AG09309 (cell line): ENCODE measurements at places on chromosomes 13 and 19.

- DNase-seq: no peak
These were observed 1815.5 kb downstream of the SLITRK5 start for GRCh38 chr13:89486709-89487108.

DNA sequence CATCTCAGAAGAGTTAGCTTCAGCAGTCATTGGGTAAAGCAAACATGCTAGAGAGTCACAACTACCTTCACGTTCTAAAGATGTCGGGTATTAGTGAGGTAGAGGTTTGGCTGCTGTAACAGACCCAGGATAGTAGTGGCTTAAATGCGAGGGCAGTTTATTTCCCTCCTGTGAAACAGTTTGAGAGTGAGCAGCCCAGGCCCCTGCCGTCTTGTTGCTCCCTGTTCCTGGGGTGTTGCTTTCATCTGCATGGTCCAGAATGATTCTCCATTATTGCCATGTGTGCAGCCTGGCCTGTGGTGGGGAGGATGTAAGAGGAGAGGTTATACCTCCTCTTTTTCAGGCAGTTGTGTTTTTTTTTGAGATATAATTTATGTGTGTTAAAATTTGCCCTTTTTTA lies 63.7 kb downstream of the SIPA1L3 start:
- DNase-seq: no peak

GRCh38 chr13:73055813-73056564 lies 2.8 kb upstream of the KLF5 start:
- DNase-seq: peak; percentile 61

GRCh38 chr19:1074544-1075283 lies 7.7 kb downstream of the ARHGAP45 start:
- DNase-seq: no peak

GRCh38 chr13:81602241-81602640 lies 1261.3 kb upstream of the SPRY2 start:
- no peak for DNase-seq

GRCh38 chr19:19563348-19563848 lies 25.3 kb downstream of the CILP2 start:
- no peak for DNase-seq

DNA sequence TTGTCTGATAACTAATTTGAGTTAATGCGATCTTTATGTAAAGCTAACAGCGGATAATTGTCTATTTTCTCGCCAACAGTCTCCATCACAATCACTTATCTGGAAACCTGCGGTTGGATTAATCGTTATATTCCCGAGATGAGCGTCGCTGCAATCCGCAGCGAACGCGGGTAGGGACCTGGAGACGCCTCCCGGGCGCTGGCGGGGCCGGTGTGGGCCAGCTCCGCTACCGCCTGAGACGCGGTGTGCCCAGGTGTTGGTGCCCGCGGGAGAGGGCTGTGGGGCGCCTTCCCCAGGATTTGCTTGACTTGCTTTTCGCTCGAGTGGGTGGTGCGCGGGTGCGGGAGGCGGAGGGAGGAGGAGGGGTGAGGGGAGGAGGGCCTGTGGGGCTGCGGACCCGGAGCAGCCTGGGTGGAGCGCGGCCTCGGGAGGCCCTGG lies 38.3 kb downstream of the SOX1 start:
- no peak for DNase-seq

- DNase-seq: peak; percentile 34
These were observed 464.8 kb downstream of the COG6 start for GRCh38 chr13:40120288-40120687.

DNA sequence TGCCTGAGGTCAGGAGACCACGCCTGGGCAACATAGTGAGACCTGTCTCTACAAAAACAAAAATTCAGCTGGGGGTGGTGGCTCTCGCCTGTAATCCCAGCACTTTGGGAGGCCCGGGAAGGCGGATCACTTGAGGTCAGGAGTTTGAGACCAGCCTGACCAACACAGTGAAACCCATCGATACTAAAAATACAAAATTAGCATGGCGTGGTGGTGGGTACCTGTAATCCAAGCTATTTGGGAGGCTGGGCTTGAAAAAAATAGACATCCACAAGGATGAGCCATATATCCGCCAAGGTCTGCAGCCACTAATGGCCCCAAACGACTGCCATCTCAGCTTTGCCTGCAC lies 3.1 kb downstream of the RPS16 start:
- no peak for DNase-seq

DNA sequence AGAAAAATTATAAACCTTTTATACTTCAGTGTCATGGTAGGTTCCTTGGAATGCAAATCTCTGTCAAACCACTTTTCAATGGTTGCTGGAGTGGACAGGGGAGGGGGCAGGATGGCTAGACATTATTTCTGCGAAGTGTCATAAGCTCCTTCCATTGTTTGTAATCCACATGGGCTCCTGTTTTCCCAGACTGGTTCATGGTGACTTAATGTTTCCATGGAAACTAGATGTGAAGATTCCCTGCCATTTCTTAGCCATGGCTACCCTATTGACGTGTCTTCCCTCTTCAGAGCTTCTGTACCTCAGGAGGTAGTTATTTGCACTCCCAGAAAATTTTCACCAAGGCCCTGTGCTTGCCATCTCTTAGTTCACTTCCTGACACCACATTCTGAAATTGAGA lies 95.3 kb downstream of the UFM1 start:
- no peak for DNase-seq

DNA sequence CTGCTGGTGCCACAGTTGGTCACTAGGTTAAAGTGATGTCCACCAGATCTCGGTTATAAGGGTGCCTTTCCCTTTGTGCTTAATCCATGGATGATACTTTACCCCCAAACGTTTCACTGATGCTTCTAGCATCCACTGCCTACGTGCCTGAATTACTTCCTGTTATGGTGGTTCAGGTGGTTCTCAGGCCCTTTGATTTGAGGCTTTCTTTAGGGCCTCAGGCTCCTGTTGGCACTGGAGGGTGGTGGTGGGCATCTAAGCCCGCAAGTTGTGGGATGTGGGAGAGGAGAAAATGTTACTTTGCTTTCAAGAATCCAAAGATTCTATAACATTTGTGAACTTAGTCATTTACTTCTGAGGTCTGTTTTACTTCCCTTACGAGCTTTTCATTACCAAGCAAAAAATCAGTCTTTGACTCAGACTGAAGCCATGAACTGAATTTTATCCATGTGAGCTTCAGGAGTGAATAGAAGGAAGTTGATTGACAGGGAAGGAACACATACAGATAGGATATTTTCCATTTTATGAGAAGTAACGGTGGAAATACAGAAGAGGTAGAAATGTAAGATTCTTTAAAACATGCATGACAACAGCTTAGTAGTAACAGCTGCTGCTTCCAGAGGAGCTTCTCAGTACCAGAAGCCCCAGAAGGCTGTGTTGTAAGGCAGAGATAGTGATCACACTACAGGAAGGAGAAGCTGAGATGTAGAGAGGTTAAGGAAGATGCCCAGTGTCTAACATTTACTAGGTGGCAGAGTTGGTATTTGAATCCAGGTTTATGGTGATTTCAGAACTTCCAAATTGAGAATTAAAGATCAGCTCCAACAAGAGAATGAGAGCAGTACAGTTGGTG lies 65.0 kb downstream of the ARHGEF7 start:
- DNase-seq: no peak

- no peak for DNase-seq
These were observed 78.8 kb upstream of the TMTC4 start for GRCh38 chr13:100753376-100753775.

DNA sequence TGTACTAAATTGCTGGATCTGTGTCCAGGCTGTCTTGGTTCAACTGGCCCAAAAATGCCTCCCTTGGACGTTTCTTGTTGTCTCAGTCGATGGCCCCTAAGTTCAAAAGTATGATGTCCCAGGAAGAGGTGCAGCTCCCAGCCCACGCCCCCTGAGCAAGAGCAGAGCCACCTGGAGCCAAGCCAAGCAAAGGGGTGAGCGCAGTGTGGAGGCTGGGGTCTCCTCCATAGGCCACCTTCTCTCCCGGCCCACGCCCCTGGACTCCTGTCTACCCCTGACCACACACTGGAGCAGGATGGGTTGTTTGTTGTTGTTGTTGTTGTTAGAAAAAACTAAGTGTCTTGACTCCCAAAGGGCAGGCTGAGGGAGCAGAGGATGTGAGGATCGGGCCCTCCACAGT lies 26.0 kb upstream of the NPAS1 start:
- no peak for DNase-seq

DNA sequence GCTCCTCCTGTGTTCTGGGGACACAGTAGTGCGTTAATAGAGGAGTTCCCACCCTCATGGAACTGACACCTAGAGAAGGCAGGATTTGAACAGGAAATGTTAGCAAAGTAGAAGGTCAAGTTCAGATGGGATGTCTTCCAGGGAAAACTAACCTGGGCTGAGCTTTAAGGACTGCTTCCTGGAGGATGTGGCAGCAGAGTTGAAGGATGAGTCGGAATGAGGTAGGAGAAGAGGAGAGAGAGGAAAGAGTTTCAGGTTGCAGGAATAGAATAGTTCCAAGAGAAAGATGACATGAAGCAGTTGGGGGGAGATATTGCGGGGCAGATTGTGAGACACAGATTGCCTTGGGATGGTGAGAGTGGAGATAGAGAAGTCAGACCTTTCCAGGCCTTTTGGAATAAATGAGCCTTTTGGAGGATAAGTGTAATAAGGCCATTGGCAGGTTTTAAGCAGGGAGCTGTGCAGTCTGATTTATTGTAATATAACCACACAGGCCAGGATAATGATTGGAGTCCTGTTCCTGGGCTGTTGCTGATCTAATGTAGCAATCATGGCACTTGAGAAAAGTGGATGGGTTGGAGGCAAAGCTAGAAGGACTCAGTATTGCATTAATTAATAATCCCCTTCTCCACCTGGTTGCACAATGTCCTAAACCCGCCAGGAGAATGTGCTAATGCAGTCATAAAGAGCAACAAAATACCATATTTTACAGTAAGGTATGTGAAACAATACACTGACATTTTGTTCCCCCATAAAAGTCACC lies 205.4 kb downstream of the SHISA2 start:
- no peak for DNase-seq

DNA sequence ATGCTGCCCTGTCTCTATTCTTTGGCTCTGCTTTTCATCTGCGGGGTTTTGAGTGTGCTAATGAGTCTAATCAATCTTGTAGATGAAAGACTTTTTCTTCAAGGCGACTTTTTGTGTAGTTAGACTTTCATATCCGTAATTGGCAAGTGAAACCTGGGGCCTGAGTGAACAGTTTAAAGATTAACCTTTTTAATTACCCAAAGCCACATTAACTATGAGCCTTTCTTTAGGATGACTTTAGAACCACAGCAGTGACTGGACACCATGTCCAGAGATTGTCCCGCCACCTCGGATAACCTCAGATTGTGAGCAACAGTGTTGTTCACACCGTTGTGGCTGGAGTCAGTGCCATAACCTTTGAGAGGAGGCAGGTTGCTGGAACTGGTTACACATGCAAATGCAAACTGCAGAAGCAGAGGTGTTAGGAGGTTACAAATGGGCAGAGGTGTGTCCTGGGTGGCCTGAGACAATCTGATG lies 58.7 kb downstream of the SIAH3 start:
- DNase-seq: no peak

GRCh38 chr13:65860306-65860705 lies 1369.8 kb downstream of the PCDH9 start:
- no peak for DNase-seq

- peak; percentile 84 for DNase-seq
These were observed 16.8 kb downstream of the FPR2 start for GRCh38 chr19:51777570-51778462.

DNA sequence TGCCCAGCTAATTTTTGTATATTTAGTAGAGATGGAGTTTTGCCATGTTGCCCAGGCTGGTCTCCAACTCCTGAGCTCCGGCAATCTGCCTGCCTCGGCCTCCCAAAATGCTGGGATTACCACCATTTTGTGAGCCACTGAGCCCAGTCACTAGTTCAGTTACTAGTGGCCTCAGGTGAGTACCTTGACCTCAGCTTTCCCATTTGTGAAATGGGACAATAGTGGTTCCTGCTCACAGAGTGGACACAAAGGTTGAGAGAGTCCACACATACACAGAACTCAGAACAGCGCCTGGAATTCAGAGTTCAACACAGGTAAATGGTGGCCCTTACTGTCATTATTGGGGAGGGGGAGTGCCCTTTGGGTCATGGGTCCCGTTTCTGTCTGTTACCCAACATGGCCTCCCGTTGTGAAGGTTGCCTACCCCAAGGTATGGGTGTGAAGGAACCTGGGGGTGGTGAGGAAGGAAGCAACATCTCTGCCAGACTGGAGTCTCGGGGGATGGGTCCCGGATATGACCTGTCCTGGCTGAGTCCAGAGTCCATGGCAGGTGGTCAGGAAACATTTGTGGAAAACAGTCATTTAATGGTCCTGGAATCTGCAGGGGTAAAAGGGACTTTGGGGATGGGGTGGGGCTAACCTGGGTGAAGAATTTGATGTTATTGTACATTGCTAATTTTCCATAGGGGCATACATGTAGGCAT lies 11.7 kb upstream of the IRGC start:
- DNase-seq: no peak

DNA sequence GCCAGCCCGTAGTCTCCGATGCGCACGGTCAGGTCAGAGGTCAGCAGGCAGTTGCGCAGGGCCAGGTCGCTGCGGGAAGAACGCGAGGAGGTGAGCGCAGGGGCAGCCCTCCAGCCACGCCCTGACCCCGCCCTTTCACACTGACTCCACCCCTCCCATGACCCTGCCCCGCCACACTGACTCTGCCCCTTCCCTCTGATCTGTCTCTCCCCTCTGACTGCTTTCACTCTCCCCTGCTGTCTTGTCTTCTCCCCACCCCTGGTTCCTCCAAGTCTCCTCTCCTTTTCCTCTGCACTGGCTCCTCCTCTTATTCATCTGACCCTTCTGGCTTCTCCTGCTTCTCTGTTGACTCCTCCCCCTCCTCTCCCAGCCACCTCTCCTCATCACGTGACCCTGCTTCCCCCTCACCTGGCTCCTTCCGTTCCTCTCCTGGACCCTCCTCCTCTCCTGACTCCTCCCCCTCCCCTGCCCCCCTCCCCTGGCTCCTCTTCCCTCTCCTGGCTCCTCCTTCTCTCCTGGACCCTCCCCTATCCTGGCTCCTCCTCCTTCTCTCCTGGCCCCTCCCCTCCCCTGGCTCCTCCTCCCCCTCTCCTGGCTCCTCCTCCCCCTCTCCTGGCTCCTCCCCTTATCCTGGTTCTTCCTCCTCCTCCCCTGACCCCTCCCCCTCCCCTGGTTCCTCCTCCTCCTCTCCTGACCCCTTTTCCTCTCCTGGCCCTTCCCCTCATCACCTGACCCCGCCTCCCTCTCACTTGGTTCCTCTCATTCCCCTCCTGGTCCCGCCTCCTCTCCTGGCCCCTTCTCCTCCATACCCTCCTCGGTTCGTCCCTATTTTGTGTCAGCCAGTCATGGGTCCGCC lies 9.9 kb downstream of the LMTK3 start:
- DNase-seq: no peak

GRCh38 chr13:62643799-62644524 lies 1228.3 kb upstream of the PCDH20 start:
- DNase-seq: no peak

DNA sequence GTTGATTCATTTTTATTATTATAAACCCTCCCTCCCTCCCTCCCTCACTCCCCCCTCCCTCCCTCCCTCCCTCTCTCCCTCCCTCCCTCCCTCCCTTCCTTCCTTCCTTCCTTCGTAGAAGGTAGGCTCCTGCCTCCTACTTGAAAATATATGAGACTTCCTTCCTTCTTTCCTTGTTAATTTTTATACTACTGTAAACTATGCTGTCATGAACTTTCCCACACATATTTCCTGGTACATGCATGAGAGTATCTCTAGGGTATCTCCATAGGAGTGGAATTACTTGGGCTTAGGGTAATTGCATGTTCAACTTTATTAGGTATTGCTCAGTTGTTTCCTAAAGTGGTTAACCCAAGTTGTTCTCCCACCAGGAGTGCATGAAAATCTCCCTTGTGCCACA lies 330.6 kb downstream of the KCNRG start:
- no peak for DNase-seq
